ENCODE measurements at places on chromosomes 16 and 17.

GRCh38 chr16:89670496-89671431 lies 13.1 kb downstream of the SPATA33 start:
- DNase-seq: no peak

DNA sequence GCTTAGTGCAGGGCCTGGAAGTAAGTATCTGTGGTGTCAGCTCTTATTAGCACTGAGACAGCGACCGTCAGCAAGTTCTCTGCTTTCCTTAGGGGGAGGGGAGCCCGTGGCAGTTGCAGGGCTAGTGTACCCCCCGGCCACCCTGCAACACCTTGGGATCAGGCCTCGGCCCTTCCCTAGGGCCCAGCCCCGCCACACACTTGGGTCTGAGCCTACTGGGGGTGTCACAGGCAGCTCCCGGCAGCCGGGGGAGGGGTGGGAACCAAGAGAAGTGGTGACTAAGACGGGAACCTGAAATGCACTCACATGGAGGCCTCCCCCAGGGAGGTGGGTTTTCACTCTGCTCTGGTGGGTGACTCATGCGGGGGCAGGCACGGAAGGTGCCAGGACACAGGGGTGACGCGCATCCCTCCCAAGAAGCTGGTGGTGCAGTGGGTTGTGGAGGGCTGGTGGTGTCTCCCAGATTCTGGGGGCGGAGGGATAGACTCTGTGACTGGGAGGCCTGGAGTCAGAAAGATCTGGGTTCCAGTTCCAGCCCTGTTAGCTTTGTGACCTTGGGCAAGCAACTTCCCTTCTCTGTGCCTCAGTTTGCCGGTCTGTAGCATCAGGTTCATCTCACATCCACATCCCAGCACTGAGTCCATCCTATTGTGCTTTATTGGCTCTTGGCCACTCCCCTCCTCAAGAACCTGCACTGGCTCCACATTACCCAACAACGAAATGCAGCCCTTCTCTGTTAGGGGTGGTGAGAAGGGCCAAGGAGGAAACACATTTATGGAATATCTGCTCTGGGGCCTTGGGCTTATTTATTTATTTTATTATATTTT lies 44.5 kb downstream of the LAT start:
- peak; percentile 97 for DNase-seq

DNA sequence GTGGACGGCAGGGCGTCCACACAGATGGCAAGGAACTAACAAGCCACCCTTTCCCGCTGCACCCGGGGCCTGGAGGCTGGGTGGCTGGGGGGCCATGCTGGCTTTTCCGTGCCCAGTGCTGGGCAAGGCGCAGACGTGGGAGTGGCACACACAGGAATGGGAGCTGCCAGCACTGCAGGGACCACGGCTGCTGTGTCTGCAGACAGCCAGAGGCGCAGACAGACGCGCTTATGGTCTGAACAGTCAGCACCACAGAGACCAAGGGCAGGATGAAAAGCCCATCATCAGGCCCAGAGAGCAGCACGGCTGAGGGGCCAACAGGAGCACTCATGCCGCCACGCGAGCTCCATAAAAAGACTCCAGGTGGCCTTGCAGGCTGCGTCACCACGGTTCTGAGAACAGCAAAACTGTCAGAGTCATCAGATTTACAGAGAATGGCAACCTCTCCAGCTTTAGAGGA lies 24.0 kb downstream of the PDIA2 start:
- no peak for DNase-seq

DNA sequence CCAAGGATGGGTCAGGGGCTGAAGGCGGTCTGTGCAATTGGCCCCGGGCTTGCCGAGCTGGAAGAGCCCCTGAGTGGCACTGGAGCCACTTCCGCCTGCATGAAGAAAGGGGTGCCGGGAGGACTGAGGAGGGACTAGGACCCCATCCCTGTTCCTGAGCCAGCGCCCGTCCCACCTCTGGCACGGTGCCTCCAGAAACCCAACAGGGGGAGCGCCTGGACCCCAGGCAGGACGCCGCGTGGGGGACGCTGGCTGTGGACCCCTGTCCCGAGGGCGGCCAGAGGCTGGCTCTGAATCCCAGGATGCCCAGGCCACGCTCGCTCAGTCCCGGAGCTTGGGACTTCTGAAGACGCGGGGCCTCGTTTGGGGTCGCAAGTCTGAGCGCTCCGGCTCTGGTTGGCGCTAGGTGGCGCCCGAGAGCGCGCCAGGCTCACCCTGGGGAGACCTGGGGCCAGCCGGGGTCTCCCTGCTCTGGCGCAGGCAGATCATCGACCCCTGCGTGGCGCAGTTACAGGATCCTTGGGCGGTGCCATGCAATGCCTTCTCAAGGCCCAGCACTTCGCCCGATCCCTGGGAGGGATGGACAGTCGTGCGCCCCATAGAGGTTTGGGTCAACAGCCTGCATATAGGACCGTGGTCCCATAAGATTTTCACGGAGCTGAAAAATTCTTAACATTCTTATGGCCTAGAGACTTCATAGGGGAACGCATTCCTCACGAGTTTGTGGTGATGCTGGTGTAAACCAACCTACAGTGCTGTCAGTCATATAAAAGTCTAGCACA lies 58.5 kb upstream of the CREBBP start:
- peak; percentile 72 for DNase-seq

- DNase-seq: no peak
Observed at GRCh38 chr16:3690980-3691720, 26.2 kb downstream of the TRAP1 start.

DNA sequence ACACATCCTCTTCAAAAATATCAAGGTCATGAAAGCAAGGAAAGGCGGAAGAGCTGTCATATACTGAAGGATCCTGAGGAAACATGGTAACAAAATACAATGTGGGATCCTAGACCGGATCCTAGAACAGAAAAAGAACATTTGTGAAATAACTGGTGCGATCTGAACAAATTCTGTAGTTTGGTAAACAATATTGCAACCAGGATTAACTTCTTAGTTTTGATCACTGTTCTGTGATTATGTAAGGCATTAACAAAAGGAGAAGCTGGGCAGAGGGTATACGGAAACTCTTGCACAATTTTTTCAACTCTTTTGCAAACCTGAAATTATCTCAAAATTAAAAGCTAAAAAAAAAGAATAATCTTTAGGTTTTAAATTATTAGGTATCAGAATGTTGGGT lies 109.7 kb downstream of the TRIM37 start:
- DNase-seq: no peak

DNA sequence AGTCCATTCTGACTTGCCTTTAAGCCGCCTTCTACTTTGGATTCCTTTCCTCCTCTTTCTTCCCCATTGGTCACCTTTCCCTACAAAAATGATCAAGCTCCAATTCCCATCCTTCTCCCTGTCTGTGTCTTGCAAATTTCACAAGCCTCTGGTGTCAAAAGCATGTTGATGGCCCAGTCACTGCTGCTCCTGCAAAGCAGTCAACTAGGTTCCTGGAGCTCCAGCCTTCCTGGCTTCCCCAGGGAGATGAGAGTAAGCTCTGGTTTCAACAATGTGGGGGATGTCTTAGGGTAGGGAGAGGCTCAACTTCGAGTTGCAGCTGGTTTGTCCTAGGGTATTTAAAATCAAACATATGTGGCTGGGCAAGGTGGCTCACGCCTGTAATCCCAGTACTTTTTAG lies 36.1 kb upstream of the HELZ start:
- no peak for DNase-seq

DNA sequence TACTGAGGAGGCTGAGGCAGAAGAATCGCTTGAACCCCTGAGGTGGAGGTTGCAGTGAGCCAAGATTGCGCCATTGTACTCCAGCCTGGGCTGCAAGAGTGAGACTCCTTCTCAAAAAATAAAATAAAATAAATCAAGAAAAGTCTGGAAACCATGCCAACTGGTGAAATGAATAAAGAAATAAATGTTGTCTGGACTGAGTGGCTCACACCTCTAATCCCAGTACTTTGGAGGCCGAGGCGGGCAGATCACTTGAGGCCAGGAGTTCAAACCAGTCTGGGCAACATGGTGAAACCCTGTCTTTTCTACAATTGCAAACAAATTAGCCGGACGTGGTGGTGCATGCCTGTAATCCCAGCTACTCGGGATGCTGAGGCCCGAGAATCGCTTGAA lies 744 bp upstream of the LRRC37A3 start:
- DNase-seq: no peak

- no peak for DNase-seq
Observed at GRCh38 chr16:78538919-78539318, 439.5 kb downstream of the WWOX start.

GRCh38 chr16:24516900-24517669 lies 22.3 kb upstream of the RBBP6 start:
- peak; percentile 79 for DNase-seq

DNA sequence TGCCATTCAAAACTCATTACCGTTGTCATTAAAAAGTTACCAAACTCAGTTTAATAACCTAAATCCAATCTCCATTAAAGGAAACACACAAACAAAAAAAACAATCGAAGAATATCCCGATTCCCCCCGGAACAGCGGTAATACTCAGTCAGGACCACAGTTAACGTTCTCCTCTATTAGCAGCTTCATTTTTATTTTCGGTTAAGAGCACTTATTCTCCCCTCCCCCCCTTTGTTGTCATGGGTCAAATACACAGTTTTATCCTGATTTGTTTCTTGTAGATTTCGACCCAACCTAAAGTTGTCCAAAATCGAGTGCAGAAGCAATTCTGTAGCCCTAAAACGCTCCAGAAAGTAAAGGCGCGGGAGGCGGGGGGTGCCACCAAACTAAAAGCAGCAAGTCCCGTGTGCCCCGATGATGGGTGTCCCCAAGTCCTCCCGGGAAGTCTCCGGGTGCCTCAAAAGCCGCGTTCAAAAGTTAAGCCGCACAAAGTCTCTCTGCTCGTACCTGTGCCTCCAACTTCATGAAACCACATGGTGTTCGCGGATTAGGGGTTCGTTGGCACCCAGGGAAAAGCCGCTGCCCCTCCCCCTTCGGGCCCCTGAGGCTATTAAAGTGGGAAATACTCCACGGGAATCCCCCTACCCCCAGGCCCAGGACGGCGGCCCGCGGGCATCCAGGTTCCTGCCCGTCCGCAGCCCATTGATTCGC lies 996 bp downstream of the SUMO2 start:
- DNase-seq: peak; percentile 32

DNA sequence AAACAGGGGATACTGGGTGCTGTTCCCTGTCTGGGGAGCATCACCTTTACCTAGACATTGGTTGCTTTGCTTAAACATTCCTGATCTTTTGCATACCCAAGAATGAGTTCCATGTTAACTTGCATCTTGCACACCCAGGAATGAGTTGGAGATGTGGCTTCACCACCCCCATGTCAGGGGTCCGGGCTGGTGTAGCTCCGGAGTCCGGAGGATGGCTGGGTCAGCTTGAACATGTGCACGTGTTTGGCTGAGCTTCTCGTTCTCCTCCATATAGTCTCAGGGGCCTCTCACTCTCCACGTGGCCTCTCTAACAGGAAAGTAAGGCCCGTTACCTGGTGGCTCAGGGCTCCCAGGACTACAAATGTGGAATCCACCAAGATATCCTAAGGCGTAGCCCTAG lies 18.2 kb upstream of the AMZ2 start:
- DNase-seq: no peak

DNA sequence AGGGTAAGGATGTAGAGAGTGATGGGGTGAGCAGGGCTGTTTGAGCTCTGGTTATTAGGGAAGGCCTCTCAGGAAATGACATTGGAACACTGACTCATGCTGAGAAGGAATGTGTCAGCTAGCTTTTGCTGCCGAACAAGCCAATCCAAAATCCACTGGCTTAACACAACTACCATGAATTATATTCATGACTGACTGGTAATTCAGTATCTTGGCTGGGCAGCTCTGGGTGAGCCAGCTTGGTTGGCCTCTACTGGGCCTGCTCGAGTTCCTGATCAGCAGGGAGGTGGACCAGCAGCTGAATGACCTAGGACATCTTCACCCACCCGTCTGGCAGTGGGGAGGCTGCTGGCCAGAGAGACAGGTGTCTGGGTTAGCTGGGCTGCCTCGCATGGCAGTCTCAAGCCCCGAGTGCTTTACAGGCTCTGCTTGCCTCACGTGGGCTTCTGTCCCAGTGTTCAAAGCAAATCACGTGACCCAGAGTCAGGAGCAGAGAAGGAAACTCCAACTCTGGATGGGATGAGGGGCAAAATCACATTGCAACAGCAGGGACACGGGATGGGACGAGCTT lies 209.4 kb downstream of the KATNIP start:
- DNase-seq: no peak

DNA sequence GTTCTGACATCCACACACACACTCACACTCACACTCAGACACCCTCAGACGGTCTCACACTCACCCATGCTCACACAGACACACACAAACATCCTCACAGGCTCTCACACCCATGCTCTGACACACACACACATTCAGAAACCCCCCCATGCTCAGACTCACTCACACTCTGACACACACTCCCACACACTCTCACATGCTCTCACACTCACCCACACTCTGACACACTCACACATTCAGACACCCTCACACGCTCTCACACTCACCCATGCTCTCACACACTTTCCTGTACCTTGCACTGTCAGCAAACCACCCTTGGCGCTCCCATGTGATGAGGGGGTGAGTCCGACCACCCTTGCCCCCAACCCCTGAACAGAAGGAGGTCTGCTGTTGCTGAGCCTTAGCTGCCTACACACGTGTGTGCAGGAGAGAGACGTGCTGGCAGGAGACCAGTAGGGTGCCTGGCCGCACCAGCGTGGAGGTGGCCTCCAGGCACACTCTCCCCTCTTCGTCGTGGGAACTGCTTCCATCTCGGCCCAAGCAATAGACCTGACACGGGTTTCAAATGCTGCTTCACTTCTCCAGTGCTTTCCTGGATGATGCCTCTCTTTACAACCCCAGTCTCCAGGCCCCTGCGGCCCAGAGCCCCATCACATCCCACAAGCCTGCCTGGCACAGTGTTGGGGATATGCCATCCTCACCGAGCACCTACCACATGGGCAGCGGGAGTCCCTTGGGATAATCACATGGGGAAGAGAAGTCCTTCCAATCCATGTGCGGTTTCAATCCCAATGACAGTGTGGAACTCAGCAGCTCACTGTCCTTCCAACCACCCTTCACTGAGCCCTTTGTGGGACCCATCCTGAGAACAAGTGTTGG lies 267.8 kb upstream of the FOXF1 start:
- DNase-seq: no peak

DNA sequence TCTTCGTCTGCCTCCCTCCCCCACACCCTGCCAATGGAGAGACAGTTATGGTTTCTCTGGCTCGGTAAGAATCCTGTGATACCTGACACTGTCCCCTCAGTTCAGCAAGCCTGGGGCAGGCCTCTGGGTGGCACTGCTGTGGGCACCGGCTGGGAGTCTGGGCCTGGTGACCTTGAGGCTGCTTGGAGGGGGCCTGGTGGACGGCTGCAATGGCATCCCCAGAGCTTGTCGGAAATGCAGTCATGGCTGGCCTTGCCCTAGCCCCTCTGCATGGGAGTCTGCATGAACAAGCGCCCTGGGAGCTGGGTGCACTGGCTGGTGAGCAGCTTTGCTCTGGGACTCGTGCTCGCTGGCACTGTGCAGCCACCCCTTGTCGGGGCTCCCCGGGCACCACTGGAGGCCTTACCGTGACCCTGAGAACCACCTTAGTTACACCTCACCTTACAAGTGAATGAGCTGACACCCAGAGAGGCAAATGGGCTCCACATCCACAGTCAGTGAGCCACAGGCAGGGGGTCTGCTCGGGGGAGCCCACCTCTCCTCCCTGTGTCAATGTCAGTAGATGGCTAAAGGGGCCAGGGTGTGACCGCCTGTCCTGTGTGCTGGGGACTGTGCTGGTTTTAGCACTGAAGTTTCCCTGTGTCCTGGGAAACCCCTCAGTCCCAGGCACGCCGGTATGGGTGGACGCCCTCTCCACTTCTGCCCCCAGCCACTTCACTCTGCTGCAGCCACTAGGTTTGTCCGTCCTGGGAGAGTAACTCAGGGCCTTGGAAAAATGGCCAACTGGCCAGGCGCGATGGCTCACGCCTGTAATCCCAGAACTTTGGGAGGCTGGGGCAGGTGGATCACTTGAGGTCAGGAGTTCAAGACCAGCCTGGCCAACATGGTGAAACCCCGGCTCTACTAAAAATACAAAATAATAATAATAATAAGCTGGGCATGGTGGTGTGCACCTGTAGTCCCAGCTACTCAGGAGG lies 1.4 kb downstream of the LGALS3BP start:
- no peak for DNase-seq
